T-helper 1 cell (primary cell): ENCODE measurements at places on chromosomes 1 and 21.

DNA sequence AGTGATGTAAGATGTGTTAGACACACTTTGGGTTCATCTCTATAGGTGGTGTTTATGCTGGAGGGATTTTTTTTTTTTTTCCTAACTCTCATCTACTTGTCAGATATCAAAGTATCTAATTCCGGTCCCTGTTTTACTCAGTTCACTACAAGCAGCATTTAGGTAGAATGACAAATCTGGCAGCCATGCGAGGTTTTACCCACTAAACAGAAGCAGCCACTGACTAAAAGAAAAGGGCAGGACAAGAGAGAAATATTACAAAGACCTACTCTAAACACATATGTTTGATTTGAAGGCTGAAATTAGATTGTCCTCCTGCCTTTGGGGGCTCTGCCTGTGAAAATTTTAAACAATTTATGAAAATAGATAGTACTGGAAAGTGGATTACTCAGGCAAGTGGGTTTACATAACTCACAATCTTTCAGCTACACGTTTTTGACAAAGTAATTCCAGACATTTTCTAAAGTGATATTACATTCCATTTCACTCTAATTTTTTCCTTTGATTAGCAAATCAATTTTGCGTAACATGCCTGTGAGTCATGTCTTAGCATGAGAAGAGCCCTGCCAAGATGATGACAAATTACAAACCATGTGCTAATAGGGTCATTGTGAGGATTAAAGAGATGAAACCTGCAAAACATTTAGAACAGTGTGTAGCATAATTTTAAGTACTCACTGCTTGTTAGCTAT lies 172.6 kb downstream of the PLA2G4A start:
- no peak for DNase-seq

DNA sequence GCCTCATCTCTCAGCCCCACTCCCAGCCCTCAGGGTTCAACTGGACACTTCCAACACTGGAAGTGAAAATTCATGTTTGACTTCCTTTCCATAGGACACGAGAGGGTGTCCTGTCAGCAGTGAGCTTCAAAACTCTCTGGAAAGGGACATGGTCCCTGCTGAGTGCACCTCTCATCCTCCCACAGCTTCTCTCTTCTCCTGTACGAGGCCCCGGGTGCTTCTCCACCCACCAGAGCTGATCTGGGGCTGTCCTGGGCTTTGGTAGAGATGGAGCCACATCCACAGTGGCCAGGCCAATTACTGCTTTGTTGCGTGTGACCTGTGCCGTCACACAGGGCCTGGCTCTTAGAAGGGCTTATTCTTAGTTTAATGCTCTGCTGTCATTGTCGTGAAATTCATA lies 182.3 kb downstream of the RRAGC start:
- no peak for DNase-seq

DNA sequence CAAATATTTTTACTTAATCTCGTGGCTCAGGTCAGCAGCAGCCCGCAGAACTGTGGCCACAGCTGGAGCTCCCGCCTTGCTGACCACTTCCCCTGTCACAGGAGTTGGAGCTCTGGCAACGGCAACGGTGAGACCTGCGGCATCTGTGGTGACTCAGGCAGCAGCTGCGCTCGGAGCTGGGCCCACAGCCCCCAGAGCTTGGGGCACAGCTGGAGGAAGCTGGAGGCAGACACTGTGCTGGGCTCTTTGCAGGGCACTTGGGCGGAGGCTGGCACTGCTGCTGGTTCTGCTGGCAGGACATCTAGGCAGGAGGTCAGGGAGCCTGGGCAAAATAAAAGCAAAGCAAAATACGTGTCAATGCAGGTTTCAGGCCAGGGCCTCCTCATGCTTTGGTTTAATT lies at the start of gene LCE3A:
Gene LCE3A (minus strand): TSS at position 301 of the 400 bp plus-strand sequence. CDS start 0 bp downstream, at position 301.
- DNase-seq: no peak

DNA sequence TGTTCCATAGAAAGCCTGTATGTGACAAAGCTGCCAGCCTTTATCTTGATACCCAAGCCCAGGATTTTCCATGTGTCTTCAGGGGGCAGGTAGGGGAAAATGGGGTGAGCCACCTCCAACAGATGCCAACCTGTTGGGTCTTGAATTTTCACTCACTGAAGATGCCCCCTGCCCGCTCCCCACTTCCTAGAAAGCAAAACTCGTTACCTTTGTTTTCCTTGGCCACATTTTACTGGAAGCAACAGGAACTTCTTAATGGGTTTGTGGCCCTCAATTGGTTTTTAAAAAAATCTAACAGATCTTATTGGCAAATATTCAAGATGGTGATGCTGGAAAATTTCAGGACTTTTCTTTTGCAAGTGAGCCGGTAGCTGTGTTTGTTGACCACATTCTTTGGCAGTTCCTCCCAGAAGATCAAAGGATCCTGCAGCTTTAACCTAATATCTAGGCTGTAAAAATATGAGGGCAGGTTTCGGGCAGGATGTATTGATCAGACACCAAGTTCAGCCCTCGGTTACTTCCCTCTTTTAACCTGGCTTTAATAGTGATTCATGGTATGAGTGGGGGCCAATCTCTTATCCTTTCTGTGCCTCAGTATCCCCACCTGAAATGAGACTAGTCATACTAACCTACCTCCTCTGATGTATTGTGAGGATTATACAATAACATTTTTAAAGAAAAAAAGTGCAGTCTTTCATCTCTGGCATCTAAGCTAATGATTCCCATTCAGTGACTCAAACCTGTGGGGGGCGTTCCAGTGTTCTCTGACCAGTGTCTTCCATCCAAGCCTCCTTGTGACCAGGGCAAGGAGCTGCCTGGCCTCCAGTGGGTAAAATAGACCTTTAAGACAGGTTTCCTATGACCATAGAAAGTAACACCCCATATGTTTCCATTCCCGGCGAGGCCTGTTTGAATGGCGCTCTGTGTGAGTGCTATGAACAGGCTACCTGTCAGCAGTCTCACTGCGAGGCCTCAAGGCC lies 21.3 kb upstream of the GNPAT start:
- no peak for DNase-seq

DNA sequence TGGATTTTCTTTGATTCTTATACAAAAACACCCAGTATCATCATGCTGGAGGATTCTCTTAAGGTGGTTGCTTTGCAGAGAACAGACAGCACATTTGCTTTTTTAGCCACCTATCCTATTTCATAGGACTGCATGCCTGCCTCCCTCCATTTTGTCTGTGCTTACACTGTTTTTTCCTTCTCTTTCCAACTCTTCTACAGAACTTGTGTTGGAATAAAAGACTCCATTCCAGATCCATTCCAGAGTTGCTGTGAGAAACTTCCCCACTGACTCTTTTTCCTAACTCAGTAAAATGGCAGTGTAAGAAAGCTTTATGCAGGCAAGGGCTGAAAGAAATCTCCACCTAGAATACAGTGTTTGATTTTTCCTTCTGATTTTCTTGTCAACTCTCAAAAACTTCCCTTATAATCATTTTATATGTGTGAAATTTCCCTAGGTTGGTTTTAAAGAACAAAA lies 5.2 kb upstream of the ARID1A start:
- no peak for DNase-seq

DNA sequence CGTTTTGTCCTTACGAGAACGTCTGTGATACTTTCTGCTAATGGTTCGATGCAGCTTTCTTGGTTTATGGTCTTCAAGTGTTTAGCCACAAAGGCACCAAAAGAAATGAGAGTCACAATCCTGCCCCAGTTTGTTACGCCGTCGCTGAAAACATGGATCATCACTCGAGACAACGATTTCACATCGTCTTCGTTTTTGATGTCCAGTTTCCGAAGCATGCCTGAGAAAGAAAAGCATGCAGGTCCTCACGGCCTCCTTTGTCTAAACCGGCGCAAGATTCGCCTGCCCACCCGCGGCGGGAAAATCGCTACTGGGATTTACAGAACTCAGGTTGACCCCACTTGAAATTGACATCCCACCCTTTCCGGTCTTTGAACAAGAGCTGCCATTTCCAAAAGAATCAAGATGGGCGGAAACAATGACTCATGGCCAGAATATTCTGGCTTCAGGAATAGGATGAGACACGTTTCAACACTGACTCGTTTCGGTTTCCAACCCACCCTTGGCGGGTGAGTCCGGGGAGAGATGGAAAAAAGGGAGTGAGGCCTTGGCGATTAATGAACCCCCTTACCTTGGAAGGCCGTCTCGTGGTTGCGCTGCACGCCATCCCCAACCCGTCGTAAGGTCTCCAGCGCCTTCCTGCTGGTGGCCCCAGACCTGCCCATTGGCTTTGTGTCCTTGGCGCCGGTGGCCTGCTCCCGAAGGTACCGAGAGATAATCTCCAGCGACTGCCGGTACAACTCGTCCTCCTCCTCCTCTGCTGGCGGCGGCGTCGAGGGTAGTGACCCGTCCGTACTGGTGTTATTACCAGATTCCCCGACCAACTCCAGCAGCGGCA lies 919 bp downstream of the MCL1 start:
- no peak for DNase-seq
